ENCODE measurements at places on chromosomes 4 and X.

GRCh38 chr4:73593631-73594241 is 26.5 kb downstream of the RASSF6 start:
- no peak for DNase-seq

DNA sequence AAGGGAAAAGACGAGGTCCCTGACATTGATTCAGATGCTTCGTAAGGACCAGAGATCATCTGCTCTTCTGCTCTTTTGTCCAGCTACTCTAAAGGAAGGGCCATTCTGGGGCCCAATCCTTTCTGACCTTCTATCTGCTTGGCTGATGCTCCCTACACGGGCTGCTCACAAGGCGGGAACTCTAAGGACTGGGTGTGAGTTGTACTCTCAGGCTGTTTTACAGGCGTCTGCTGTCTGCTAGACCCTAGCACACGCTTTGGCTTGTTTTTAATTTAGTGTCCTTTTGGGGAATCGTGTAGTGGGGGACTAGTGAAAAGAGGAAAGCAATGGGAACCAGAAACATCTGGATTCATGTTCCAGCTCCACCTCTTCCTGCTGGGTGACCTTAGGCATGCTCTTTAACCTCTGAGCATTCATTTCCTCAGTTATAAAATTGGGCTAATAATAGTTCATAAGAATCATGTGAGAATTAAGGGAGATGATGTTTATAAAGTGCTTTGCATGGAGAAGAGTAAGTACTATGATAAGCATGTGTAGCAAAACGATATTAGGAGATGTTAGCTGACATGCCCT is 53.1 kb downstream of the CASP3 start:
- no peak for DNase-seq

- no peak for DNase-seq
These were observed 77.3 kb downstream of the CHRNA9 start for GRCh38 chr4:40412388-40412787.

GRCh38 chr4:27474691-27475090 is 614.0 kb downstream of the STIM2 start:
- DNase-seq = no peak

- DNase-seq = no peak
These were observed 653.0 kb downstream of the C4orf33 start for GRCh38 chr4:129748991-129749390.

- DNase-seq = no peak
These were observed 78.9 kb upstream of the CNKSR2 start for GRCh38 chrX:21295246-21295820.

- no peak for DNase-seq
These were observed 39.6 kb downstream of the ARL13A start for GRCh38 chrX:101009090-101009489.

- DNase-seq = no peak
These were observed 10.3 kb downstream of the XPNPEP2 start for GRCh38 chrX:129749069-129749468.

DNA sequence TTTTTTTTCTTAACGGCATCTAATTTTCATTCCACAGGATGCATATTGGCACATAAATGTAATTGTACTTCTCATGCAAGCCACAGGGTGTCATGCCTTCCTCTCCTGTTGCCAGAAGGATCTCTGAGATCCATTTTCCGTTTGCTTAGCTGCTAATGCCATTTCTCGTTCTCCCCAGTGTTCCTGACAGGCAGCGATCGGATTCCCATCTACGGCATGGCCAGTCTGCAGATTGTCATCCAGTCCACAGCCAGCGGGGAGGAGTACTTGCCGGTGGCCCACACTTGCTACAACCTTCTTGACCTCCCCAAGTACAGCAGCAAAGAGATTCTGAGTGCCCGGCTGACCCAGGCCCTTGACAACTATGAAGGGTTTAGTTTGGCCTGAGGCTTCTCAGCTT is 8.9 kb upstream of the NAP1L5 start:
- DNase-seq = no peak

GRCh38 chrX:20668550-20668949 is 401.8 kb upstream of the RPS6KA3 start:
- no peak for DNase-seq

DNA sequence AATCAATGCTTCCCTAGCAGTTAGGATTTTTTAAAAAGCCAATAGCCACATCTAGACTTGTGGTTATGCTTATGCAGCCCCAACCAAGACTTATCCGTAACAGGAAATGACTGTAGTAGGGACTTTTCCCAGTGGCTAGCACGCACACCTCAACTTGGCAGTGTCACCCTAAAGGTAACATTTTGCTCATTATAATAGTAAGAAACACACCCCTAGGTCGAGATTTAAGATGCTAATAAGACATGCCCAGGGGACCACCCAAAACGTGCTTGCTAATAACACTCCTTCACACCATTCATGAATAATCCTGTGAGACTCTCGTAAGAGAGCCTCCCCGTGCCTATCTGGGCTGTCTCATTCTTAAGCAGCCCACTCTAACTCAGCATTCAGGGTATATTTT is 195.3 kb downstream of the CHIC1 start:
- DNase-seq = no peak

- DNase-seq = peak; percentile 11
These were observed 16.0 kb downstream of the MEPE start for GRCh38 chr4:87848622-87849351.

GRCh38 chrX:12463052-12463451 is 324.8 kb downstream of the FRMPD4 start:
- no peak for DNase-seq

GRCh38 chr4:69589884-69590283 is 49.6 kb downstream of the UGT2A2 start:
- no peak for DNase-seq

GRCh38 chr4:126916626-126917140 is 716.1 kb upstream of the INTU start:
- no peak for DNase-seq

GRCh38 chrX:47247206-47247998 is 14.6 kb downstream of the USP11 start:
- DNase-seq = peak; percentile 3

GRCh38 chrX:116238567-116239255 is 68.2 kb downstream of the AGTR2 start:
- no peak for DNase-seq

DNA sequence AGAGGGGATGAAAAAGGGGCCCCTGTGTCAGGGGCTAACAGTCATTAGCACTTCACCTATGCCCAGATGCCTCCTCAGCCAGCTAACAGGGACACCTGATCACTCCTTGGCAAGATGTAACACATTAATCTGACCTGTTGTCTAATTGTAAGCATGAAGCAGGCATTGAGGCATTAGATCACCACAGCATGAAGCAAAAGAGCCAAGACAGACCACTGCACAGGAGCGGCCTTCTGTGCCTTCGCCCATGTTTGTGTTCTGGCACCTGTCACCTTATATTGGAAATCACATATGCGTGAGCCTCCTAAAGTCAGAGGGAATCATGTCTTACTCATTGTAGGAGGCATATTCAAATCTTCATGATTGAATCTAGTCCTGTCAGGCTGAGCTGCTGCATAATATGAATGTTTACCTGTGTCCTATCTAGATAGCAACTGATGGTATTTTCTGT is 48.4 kb downstream of the PTTG2 start:
- DNase-seq = no peak

- no peak for DNase-seq
These were observed 40.3 kb downstream of the NHS start for GRCh38 chrX:17415242-17415810.

DNA sequence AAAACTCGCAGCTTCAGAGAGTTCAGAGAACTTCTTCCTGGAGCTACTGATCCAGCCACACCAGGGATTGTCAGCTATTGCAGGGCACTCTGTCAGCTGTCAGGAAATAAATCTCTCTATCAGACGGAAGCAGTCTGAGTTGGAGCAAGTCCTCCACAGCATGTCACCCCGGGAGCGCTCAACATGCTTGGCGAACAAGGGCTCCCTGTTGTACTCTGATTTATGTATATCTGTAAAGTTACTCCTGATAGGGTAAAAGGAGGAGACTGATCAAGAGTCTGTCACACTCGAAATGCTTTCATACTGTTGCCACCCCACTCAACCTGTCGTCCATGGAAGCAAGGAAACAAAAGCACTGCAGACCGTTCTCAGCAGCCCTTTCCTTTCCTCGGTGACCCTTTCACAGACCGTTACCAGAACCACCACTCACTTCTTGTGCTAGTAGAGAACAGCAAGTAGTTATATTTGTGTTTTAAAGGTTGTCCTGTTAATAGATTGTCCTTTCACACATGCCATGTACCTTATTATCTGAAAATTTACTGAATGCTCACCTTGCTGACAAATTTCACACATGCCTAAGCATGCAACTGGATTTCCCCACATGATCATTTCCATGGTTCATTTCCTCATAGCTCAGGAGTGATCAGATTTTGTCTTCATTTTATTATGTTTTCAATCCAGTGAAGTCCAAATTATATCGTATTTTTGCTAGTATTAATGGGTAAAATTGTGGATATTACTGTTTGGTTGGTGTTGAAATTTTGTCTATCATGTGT is 2108.9 kb upstream of the TENM3 start:
- DNase-seq = no peak

DNA sequence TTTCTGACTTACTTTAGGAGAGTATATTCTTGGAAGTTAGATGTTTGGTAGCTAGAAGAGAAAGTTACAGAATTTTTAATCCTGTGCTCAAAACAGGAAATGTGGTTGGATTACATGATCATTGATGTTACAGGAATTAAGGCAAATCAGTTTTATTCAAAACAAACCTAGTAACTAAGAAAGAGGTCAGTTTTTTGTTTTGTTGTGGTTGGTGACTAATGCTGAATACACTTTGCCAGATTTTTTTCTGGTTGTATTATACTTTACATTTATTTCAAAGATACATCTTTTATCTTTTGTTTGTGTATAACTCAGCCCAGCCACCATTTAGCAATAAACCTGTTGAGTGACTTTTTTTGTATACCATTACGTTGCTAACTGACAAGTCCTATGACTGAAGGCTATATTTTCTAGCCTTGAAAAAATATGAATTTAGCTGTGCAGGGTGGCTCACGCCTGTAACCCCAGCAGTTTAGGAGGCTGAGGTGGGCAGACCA is 116.7 kb downstream of the KLHL8 start:
- DNase-seq = no peak

GRCh38 chrX:114798907-114799306 is 215.0 kb downstream of the HTR2C start:
- no peak for DNase-seq

- no peak for DNase-seq
These were observed 83.2 kb upstream of the TBC1D9 start for GRCh38 chr4:140839406-140839805.

DNA sequence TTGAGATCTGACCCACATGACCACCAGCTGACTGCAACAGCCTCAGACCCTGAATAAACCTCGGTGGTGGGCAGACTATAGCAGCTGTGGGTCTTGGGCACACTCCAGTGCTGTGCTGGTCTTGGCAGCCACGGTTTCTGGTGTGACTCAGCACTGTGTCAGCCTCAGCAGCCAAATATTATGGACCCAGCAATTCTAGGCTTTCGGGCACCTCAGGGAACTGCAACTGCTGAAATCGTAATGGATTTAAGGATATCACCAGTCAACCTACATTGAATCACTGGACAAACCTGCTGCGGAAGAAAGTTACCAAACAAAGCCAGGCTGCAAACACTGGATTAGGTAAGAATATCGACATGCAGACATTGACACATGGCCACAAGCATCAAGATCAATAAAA is 10.5 kb upstream of the UBE2NL start:
- DNase-seq = no peak

- no peak for DNase-seq
These were observed 46.3 kb downstream of the STARD8 start for GRCh38 chrX:68693481-68694434.

- no peak for DNase-seq
These were observed 816.4 kb upstream of the AGA start for GRCh38 chr4:178258603-178259002.

DNA sequence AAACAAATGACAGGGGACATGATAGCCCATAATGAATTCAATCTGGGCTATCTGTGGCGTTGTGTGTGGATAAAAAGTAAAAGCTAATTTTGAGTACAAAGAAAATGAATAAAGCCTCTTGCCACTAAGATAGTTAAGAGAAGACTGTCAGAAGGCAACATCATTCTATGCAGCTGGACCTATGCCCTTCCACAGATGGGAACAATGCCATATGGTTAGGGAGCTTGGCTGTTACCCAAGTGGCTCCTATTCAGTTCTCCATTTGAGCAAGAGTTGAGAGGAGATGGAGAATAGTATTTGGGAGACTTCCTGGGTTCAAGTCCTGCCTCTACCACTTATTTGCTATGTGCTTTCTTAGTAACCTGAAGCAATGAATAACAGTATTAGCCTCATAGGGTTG is 107.7 kb downstream of the ANXA3 start:
- DNase-seq = no peak

- no peak for DNase-seq
These were observed 45.2 kb downstream of the MAGEB17 start for GRCh38 chrX:16212436-16212835.

GRCh38 chr4:144223149-144223548 is 82.6 kb upstream of the GYPA start:
- no peak for DNase-seq
